ENCODE measurements at places on chromosomes 11 and 22. TPM values are rescaled to one million over a fixed set of nuclear protein-coding genes. Genes with fewer than 3 reads are reported as not detected.

DNA sequence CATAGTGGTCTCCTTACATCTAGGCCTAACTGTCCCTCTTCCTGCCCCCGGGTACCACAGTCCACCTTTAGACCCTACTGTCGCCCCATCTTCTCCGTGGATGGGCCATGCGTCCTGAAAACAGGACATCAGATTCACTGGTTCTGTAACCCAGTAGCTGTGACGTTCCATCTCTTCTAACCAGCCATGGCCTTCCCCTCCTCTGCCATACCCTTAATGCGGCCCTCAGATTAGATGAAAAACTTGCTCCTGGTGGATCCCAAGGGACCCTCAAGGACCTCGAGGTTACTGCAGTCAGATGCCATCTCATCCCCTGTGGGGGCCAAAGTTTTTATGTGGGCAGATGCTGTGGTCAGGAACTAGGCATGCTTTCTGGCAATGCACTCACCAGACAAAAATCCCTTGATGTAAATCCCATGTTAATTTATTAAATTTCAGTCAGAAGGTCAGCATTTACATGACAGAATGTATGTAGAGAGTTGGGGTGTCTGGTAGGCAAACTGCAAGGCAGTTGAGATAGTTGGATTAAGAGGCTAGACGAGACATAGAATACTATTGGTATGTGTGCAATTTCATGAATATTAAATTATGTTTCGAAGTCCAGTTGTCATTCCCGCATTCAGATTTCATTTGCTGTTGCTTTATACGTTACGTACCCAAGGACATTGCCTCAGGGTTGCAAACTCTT, 64.3 kb downstream of the WNT11 start:
- DNase-seq, result no peak

APOBEC3B gene
- 0.21 TPM for total RNA-seq

DNA sequence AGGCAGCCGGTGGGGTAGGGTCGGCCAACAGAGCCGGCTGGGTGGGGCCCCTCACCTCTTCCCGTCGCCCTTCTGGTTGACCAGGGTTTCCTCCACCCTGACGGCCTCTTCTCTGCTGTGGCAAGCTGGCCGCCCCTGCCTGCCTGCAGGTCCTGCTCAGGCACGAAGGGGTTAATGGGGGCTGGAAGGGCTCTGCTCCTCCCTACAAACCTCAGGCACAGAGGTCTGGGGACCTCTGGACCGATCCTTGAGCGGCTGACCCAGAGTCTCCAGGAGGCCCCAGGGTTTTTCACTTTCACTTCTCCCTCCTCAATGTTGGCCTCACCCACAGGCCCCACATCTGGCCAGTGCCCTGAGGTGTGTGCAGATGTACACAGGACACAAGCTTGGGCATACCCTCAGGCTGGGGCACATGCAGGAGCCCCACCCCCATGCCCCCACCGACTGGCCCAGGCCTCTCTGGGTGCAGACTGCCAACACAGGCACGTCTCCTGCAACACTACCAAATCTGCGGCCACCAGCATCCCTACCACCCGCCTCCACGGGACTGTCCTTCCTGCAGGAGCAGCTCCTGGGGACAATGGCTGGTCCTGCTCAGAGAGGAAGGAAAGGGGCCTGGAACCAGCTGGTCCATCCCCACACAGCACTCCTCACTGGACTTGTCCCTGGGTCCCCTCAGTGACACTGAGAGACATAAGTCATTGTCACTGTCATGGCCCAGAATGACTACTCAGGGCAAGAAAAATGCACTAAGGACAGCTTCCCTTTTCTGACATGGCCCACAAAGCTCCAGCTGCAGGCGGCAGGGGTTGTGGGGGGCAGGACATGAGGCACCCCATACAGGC, 3.2 kb upstream of the TBX1 start:
- no peak for DNase-seq

NPAS4 gene
- not detected for total RNA-seq

- no peak for DNase-seq
Observed at GRCh38 chr11:11857769-11858168, 16.0 kb downstream of the USP47 start.
